Umbilical cord (tissue), 2 donors: ENCODE measurements at places on chromosomes 7 and 10.

DNA sequence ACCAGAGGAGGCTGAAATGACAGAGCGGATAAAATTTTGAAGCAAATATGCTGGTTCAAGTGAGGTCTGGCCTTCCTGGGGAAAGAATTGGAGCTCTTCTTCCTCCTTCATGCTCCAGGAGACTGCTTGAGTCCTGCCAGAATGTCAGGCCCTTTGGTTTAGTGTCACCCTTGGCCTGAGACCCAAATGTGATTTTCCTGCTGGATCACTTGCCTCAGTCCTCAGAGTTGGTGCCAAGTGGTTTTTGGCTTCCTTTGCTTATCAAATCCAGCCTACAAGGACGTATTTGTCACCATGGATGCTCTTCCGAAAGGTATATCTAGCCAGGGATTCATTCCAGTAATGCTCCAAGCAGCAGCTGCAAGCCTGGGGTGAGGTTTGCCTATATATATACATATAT lies 118.4 kb downstream of the PLPP4 start:
- DNase-seq: no peak

DNA sequence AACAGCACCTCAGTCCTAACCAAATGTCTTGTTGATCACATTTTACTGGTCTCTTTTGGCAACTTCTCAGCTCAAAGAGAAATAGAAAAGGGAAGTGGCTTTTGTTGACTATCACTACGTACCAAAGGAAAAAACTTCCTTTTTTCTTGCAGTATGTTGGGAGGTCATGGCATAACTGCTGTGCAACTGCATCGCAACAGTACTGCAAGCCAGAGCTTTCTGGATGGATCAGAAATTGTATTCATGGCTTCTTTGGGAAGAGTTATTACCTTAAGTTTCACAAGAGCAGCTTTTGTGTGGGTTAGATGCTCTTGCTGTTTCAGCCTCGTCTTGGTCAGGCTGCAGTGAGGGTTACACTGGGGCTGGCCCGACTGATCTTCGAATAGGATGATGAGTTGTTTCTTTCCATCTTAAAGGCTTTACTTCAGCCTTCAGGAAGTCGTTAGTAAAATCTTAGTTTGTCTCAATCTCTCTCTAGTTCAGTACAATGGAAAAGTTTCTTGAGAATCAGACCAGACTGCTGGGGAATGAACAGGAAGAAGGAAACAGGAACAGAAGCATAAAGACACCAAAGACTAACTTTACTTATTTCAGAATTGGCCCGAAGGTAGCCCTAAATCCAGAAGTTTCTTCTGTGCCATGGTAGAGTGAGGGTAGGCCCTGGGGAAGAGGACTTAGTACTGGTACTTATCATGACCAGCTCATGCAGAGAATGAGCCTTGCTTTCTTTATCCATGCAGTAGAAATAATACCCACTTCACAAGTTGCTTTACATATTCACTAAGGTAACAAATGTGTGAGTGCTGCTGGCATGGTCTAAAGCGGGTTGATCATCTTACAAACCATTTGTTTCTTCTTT lies 153.6 kb downstream of the CELF2 start:
- peak; percentile 20 for DNase-seq

DNA sequence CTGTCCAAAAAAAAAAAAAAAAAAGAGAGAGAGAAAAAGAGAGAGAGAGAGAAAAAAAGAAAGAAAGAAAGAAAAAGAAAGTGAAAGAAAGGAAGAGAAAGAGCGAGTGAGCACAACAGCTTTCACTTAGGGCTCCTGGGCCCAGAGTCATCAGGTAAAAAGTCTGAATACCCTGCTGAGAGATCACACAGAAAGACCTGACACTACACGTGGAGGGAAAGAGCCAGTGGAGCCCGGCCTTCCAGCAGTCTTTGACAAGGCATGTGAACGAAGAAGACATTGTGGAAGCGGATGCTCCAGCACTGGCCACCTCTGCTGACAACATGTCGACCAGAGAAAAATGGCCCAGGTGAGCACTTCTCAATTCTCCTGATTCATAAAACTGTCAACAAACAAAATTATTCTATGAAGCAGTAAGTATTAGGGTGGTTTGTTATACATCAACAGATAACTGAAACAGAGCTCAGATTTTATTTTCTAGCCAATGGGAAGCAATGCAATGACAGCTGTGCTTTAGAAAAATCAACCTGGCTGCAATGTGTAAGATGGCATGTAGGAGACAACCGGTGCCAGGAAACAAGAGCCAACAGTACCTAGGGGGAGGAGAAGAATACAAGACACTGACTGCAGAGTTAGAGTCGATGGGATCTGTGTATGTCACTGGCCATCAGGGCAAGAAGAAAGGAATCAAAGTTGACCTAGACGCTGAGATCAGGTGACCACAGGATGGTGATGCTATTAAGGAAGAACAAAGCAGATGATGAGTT lies 4.4 kb downstream of the RNF216 start:
- no peak for DNase-seq

- peak; percentile 35 for DNase-seq
Observed at GRCh38 chr7:97845622-97846203, 26.5 kb downstream of the ASNS start.

DNA sequence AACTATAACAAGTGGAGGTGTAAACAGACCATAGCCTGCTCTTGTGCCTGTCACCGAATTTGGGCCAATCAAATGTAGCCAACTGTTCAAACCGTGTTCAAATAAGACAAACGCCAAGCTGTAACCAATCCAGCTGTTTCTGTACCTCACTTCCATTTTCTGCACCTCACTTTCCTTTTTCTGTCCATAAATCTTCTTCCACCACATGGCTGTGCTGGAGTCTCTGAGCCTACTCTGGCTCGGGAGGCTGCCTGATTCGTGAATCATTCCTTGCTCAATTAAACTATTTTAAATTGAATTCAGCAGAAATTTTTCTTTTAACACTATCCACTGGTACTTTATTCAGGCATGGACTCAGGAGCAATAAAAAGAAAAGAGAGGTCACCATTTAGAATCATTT lies 29.9 kb upstream of the COL1A2 start:
- no peak for DNase-seq

GRCh38 chr7:104814126-104814525 lies 199.9 kb upstream of the KMT2E start:
- DNase-seq: peak; percentile 39

GRCh38 chr10:49519717-49520116 lies 19.2 kb downstream of the ERCC6 start:
- no peak for DNase-seq

- DNase-seq: peak; percentile 92
Observed at GRCh38 chr7:2104107-2104710, 128.5 kb downstream of the MAD1L1 start.

DNA sequence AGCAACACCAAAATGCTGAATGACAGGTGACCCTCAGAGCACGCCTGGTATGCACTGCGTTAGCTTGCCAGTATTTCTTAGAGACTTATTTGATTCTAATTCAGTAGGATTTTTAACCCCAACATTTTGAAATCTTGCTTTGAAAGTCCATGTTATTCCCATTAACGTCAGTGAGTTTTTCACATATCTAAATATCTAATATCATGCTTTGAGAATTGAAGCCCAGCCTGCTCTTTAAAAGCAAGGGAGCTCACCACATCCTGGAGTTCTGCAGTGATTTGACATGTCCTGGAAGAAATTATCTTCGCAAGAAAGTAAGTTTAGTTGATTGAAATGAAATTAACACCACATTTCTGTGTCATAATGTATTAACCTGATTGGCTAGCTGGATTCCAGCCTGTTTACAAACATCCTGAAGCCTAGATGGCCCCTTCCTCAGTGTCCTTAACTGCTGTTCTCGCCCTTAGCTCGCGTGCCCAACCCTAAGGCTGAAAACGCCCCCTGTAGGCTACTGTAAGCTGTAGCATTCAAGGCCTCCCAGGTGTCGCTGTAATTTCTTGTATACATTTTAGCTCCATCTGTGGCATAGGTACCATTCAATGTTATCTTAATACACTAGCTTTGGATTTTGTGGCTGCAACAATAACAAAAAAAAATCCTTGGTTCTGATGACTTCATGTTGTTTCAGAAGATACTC lies 191.5 kb downstream of the MGMT start:
- no peak for DNase-seq

DNA sequence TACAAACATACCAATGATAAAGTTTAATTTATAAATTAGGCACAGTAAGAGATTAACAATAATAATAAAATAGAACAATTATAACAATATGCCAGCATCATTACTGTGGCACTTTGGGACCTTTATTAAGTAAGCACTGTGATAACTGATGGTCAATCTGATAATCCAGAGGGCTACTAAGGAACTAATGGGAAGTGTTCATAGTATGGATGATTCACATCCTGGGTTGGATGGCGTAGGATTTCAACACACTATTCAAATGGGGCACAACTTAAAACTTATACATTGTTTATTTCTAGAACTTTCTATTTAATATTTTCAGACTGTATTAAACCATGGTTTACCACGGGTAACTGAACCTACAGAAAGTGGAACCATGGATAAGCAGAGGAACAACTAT lies 90.8 kb downstream of the KIF20B start:
- DNase-seq: no peak

DNA sequence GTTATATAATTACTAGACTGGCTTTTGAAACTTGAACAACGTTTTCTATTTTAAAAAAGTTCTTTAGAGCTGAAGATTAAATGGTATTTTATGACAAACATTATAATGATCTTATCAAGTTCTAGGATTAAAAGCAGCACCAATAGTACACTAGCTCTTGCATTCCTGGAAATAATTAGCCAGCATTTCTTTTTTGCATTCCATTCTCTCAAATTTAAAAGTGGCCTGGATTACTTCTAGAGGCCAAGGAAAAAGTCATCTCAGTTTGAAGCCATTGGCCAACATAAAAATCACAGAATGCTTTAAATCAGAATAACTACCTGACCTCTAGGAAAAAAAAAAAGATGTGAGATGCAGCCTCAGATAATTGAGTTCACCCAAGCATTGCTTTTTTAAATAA lies 1326.4 kb upstream of the SORCS1 start:
- DNase-seq: no peak

GRCh38 chr10:35887685-35888084 lies 245.6 kb upstream of the FZD8 start:
- peak; percentile 52 for DNase-seq

- no peak for DNase-seq
Observed at GRCh38 chr10:32577448-32577847, 131.5 kb downstream of the CCDC7 start.

GRCh38 chr10:119237722-119238436 lies 30.5 kb downstream of the GRK5 start:
- no peak for DNase-seq

DNA sequence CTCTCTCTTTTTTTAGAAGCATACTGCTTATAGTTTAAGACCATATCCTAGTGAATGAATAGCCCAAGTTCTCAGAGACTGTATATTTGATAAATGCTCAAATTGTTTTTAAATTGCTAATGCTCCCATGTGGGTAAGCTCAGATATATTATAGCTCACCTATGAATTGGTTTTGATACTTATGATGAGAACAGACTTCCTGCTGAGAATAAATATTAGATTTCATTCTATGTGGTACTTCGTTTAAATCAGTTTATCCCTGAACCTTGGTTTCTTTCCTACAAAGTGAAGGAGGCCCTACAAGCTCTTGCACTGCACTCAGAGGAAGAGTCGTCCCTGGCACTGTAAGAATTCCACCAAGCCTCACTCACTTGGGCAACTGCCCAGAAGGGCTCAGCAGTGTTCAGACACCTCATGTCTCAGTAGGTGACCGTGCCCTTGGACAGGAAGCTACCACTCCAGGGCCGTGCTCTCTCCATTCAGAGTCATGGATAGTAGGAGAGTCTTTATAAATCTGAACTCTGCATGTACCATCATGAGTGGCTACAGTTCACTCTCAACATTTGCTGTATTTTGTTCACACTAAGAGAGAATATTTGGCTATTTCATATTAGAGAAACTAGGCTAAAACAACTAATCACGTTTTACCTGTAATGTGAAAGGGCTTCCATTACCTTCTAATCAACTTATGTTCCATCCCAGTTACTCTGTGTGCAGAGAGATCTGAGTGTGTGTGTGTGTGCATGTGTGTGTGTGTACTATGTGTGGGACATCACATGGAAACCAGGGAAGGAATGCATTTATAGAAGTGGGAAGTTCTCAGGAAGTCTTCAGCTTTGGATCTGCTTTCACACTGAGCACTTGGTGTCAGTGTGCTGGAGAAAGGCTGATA lies 93.8 kb downstream of the PTPRE start:
- DNase-seq: no peak

GRCh38 chr10:59561477-59562121 lies 148.1 kb downstream of the SLC16A9 start:
- DNase-seq: no peak

DNA sequence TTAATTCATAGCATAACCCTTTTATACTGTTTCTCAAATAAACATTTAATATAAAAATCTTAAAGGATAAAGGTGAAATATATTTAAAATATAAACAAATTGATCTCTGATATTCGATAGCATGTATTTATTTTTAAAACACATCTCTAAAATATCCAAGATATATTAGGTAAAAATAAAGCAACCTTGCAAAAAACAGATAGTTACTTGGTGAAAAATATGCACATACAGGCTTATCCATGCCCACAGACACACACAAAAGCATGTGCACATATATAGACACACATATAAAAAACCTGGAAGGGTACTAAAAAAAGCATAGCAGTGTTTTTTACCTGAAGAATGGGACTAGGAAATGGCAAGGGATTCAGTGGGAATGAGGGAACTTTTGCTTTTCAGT lies 19.8 kb downstream of the POT1 start:
- no peak for DNase-seq

GRCh38 chr7:96614154-96614867 lies 95.3 kb downstream of the SEM1 start:
- DNase-seq: no peak

- DNase-seq: no peak
Observed at GRCh38 chr10:62852961-62853702, 37.0 kb upstream of the EGR2 start.

DNA sequence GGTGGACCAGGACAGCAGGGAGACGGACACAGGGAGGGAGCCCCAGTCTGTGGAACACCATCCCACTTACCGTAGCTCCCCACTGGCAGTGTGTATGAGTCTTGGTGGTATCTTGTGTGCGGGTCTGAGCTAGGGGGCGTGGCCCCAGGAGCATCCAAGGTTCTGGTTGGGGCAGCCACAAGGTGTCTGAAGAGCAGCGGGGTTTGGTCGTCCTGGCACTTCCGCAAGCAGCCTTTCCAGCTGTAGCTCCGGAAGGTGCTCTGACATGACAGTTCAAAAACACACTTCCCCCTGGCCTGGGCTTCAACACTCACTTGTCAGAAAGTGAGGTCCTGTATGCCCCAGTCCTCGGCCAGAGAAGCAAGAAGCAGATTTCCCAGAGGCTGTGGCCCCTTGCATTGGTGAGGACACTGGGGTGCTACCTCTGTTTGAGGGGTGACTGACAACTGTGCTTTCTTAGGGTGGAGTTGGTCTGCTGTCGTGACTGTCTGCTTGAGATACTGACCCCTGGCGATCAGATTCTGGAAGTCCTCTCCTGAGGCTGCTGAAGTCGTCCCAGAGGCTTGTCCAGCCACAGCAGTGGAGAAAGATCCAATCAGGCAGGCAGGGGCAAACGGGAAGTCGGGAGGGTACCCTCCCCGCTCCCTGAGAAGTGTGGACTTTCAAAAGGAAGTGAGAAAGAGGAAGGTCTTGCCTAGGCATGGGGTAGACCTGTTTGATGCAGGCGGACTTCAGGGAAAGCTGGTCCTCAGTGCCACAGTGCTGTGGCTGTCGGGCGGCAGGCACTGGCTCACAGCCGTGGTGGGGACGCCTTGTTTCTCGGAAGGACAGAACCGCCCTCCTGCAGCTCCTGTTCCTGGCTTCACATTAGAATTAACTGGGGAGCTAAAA lies 51.4 kb upstream of the PFKFB3 start:
- DNase-seq: peak; percentile 72
